GM23338 (cell line): ENCODE measurements at places on chromosomes 6 and 20. TPM values are rescaled to one million over a fixed set of nuclear protein-coding genes. Genes with fewer than 3 reads are reported as not detected.

DNA sequence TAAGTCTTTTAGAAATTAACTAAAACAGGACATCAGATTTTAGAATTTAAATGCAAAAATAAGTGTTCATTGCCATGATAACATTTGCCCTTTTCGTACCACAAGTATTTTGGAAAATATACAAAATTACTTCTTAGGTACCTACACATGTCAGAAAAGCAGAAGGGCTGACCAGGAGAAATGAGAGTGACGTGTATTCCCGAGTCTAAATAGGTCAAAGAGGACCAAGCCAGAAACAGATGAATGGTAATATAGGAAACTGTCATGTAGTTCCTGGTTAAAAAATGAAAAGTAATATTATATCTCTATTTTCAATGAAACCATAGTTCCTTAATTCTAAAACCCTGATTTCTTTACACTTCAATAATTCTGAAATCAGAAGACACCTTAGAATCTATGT lies 126.2 kb downstream of the IPCEF1 start:
- no peak for DNase-seq

Gene HLA-DPA1
- total RNA-seq: 6.6 and 6.9 TPM in 2 replicates

DNA sequence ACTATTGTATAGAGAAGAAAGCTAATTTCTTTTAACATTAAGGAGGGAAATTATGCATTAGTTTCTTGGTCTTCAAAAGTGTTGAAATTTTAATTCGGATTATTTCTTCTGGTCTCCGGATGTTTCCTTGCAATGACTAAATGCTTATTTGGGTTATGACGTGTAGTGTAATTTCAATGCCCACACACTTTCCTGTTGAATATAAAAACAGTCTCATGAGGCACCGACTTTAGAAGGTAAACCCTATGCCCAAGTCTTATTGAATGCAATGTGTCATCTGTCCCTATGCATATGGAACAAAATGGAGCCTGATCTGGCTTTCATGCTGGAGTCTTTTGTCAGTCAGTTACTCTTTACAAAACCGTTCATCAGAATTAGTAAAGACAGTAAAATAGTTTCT lies 17.7 kb downstream of the GJA1 start:
- DNase-seq: no peak

DNA sequence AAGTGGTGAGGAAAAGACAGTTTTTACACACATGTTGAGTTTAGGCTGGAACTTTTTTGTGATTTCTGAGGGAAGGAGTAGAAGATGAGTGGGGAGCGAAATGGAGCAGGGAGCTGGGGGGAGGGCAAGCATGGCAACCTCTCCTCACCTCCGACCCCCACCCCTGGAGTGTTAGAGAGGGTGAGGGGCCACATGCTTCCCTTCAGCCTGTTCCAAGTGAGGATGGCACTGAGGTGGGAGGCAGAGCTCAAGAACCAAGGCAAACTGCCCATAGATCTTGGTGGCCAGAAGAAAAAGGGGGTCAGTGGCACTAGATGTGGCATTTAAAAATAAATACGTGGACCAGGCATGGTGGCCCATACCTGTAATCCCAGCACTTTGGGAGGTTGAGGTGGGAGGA lies 4.8 kb downstream of the TTBK1 start:
- no peak for DNase-seq

DNA sequence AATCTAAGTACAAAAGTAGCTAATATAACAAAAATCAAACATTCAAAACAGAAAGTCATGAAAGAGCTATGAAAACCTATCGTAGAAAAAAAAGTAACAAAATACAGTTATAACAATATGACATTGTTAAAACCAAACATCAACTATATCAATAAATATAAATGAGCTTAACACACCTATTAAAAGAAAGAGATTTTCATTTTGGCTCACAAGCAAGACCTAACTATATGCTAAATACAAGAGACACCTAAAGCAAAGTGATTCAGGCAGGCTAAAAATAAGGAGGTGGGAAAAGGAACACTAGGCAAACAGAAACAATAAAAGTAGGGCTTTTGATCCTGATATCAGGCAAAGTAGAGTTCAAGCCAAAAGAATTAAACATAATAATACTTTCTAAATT lies 13.5 kb downstream of the ZNF322 start:
- DNase-seq: no peak

- peak; percentile 92 for DNase-seq
These were observed 2.6 kb upstream of the TFAP2C start for GRCh38 chr20:56626367-56627121.

Gene CAPN11
- total RNA-seq: 1.2 and 1.7 TPM in 2 replicates

DNA sequence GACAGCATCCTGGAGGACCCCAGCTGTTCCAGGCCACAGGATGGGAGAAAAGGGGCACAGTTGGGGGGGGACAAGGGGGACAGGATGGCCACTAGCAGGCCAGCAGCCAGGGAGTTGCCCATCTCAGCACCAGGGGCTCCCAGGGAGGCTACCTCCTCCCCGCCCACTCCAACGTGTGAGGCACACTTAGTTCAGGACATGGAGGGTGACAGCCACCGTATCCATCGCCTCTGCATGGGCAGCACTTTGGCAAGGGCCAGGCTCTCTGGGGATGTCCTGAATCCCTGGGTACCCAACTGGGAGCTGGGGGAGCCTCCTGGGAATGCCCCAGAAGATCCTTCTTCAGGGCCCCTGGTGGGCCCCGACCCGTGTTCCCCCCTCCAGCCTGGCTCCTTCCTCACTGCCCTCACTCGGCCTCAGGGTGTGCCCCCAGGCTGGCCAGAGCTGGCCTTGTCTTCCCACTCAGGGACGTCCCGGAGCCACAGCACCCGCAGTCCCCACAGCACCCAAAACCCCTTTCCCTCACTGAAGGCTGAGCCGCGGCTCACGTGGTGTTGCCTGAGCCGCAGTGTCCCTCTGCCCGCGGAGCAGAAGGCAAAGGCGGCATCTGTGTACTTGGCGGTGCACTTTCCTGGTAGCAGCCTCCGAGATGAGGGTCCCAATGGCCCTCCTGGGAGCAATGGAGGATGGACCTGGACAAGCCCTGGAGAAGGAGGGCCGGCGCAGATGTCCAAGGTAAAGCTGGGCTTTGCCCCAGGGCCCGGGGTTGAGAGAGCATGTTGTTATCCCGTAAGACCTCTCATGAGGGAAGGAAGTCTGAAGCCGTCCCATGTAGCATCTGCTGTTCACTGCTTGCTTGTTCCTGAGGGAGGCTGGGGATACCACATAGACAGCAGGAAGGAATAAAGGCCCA lies 30.7 kb downstream of the ZNF831 start:
- no peak for DNase-seq

GRCh38 chr6:133301835-133302234 lies 60.7 kb downstream of the EYA4 start:
- no peak for DNase-seq

Gene CPXM1
- 21.5 and 29.3 TPM in 2 replicates for total RNA-seq

Gene BANF2
- not detected in 2 replicates for total RNA-seq

Gene CRISP3
- not detected in 2 replicates for total RNA-seq

Gene NKAIN4
- 12.6 and 16.0 TPM in 2 replicates for total RNA-seq

DNA sequence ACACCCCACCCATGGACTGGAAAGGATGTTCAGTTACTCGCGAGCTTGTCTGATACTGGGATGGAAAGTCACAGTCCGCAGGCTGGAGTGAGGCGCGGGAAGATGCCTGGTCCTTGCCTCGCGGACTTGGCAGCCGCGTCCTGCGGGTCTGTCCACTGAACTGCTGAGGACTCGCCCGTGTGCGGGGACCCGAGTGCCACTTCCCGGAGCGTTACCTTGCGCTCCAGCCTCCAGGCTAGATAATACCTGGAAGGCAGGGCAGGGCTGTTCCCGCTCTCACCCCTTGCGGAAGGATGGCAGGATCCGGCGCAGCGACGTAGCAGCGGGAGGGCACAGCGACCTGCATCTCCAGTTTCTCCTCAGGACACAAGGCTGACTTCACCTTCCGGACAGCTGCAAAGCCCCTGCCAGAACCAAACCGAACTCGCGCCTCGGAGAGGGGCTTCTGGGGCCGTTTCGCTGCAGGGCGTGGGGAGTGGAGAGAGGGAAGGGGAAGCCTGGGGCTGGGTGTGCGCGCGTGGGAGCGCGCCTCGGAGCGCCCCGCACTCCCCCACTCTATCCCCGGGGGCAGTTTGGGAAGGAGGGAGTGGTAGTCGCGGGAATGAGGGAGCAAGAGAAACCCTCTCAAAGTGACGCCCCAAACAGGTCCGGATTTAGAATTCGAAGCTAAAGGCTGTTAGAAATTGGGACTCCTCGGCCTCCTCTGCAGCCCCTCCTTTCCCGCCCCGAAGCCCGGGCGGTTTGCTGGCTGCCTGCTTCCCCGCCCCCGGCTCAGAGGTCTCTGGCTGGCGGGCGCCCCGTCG lies at the start of gene KCNQ5:
KCNQ5 (plus strand) TSS at position 774 of the 803 bp plus-strand sequence.
- DNase-seq: peak; percentile 74

- DNase-seq: peak; percentile 57
These were observed at the start of gene SIRPA for GRCh38 chr20:1894951-1895673. Gene SIRPA (plus strand): TSS chr20:1895407. CDS start chr20:1895448, 41 bp downstream.

DNA sequence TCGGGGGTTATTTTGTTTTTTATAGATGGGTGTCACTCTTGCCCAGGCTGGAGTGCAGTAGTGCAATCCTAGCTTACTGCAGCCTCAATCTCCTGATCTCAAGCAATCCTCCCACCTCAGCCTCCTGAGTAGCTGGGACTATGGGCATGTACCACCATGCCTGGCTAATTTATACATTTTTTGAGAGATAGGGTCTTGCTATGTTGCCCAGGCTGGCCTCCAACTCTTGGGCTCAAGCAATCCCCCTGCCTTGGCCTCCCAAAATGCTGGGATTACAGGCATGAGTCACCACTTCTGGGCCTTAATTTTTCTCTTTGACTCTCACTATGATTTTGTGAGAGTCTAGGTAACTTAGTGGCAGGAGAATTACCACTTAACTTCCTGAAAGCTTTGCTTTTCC lies 23.3 kb downstream of the AKAP12 start:
- DNase-seq: no peak

- no peak for DNase-seq
These were observed 115.5 kb upstream of the AFDN start for GRCh38 chr6:167711211-167711610.

Gene TEAD3
- 26.5 and 26.7 TPM in 2 replicates for total RNA-seq

Gene EEF1A2
- 37.1 TPM in 2 replicates for total RNA-seq

GRCh38 chr6:135329851-135330803 lies 149.0 kb downstream of the MYB start:
- DNase-seq: no peak

DNA sequence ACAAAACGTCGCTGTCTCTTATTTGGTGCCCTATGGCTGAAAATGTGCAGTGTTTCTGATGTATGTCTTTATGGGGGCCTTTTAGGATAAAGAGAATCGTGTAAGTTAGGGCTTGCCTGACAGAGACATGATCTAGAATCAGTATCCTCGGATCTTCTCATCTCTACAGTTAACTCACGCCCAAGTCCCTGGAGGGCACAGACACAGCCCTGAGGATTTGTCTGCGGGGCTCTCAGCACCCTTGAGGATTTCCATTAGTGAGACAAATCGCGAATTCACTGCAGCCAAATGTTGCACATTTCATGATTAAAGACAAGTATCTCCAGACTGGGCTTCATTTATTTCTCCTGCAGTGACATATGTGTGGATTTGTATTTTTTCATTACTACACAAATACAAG lies 552.7 kb downstream of the C6orf118 start:
- DNase-seq: no peak

Gene EFCAB8
- 0.35 TPM in 1 of 2 replicates, not detected in the other for total RNA-seq

DNA sequence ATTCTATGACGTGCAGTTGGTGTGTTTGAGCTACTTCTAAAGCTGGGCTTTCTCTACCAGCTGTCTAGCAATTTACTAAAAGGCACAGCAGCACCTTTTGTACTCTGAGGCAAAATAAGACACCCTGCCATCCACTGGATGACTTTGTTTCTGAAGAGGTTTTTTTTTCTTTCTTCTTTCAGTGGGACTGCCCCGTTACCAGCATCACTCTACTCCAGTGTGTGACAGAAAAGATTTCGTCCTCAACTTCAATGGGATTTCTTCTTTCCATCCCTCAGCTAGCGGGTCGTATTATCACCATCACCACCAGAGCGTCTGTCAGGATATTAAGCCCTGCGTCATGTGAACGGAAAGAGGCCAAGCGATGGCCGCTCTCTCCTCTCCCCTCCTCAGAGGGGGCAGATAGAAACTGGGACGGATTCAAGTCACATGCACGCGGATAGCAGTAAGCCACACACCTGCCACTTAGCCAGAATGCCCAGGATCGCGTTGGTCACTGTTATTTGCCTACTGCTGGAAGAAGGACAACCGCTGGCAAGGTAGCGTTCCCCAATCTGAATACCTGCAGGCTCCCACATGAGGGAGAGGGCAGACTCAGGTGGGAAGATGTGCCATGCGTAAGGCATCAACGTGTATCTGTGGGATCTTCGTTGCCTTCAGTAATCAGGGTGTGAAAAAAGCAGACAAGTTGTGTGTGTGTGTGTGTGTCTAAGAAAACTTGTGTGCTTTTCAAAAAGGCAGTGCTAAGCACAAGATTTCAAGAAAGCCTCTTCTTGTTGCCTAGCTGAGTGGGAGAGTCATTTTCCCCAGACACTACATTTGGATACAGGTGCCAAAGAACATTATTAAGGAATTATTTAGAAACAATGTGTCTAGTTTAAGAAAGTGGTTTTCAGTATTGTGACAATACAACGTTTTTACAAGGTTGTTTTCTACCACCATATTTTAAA lies 5.4 kb downstream of the FOXF2 start:
- peak; percentile 41 for DNase-seq

- peak; percentile 44 for DNase-seq
These were observed 862 bp downstream of the UCKL1 start for GRCh38 chr20:63955281-63955826.

DNA sequence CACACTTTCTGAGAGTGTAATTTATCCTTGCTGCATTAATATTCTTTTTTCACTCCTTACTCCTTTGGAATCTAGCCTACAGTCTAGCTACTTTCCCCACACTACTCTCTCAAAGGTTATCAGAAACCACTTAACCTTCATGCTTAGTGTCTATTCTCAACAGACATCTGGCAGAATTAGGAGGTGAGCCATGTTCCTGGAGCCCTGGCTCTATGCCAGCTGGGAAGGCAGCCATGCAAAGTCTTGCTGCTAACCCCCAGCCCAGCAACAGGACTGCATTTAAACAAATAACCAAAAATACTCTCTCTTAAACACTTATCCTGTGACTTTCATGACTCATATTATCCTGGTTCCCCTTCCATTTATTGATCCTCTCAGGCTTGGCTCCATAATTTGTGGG lies 260.2 kb downstream of the BCKDHB start:
- DNase-seq: no peak
